ENCODE measurements at places on chromosomes 12 and 14.

- no peak for DNase-seq
Observed at GRCh38 chr12:115306380-115306779, 622.4 kb upstream of the TBX3 start.

DNA sequence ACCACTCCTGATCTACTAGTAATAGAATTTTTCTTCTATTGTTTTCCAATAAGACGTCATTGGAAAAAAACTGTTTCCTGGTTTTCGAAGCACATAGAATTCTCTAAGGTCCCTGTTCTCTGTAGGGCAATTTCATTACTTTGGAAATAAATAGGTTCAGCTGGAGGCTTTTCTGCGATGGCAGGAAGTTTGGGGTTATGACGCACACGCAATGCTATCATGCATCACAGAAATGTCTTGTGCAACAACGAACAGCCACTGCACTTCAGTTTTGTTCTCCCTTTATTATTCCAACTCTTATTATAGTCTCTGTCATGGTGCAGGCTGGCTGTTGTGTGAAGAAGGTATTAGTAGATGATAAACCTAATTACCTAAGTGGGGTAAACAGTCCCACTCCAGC lies 59.0 kb downstream of the KCNK10 start:
- DNase-seq: no peak

DNA sequence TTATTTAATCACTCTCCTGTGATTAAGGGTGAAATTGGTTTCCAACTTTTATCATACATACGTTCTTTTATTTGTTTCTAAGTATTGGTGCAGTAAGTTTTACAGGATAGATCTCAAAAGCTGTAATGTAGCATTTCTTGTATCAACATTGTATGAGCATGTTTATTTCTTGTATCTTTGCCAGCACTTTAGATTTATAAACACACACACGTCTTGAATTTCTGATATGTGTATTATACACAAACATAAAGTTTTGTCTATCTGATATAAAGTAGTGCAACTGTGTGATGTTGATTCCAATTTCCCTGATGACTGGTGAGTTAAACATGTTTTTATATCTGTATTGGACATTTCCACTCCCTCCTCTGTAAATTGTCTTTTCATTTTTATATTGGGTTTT lies 134.7 kb downstream of the NOVA1 start:
- DNase-seq: no peak

- DNase-seq: no peak
Observed at GRCh38 chr12:77630790-77631445, 199.8 kb upstream of the NAV3 start.

GRCh38 chr12:105474672-105475071 lies 144.2 kb downstream of the C12orf75 start:
- DNase-seq: no peak

- DNase-seq: no peak
Observed at GRCh38 chr12:2841056-2841650, 6.3 kb upstream of the NRIP2 start.

DNA sequence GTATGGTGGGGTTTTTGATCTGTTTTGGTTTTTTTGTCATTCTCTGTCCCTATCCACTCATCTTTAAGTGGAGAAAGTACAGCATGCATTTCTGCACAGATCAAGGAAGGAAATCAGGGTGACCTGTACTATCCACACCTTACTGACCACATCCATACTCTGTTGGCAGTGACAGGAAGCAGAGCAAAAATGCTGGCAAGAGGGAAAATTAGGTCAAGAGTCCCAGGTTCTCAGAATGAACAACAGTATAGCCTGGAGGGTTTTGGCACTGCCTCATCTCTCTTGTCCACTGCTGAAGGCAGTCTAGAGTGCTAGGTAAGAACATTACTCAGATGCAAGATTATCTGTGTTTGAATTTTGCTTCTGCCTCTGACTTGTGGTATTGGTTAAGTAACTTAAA lies 70.7 kb downstream of the TAOK3 start:
- no peak for DNase-seq

DNA sequence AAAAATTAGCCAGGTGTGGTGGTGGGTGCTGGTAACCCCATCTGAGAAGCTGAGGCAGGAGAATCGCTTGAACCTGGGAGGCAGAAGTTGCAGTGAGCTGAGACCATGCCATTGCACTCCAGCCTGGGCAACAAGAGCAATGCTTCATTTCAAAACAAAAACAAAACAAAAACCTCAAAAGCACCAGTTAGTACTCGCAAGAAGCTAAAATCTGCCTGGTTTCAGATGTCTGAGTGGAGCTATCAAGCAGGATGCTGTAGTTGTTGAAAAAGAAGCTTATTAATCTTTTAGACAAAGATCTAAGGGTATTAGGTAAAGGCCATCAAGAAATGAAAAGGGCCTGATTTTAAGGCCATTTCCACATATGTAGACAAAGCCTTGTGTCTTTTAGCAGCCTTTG lies 50.9 kb downstream of the SUPT16H start:
- DNase-seq: no peak

DNA sequence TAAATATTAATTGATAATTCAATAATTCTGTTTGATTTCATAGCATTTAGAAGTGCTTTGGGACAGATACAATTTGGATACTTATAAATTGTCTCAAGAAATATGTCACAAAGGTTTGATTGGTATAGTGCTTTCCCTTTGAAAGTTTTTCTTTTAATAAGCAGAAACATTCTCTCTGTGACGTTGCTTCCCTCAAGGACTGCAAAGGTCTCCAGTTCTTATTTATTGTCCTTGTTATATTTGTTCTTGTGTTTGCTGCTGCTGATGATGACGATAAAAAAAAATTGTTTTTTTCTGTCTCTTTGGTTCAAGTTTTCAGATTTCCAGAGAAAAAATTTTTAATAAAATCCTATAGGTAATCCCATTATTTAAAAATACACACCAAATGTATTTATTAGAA lies 176.3 kb upstream of the CLEC14A start:
- no peak for DNase-seq

DNA sequence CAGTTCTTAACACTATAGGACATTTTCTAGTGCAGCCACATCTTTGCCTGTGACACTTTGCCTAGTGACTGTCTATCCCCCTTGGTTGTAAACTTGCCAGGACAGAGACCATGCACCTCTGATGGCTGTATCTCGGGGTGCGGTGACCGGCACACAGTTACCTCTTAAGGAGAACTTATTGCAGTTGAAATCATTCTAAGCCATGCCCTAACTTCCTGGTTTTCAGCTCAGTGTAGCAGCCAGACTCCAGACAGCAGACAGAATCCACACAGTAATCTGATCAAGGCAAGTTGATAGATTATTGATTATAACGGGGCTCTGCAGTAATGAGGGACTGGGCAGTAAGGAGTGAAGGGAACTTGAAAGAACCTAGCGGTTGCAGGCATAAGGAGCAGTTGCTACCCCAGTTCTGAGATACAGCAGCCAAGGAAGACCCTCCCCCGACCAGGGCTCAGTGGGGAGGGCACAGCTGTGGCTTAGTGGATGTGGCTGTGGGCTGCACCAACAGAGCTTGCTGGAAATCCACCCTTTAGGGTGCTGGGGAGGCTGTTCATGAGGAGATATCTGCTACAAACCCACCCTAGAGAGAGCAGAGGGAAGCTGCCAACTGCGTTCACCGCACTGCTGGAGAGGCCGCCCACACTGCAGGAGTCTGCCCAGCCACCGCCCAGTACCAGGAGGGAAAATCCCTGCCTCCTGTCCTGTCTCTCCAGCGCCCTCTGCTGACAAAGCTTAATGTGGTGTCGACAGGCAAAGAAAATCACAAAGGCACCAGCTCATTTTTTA lies 58.2 kb upstream of the BEGAIN start:
- DNase-seq: peak; percentile 66

GRCh38 chr12:53700567-53700966 lies 24.7 kb upstream of the ATP5MC2 start:
- peak; percentile 24 for DNase-seq
